Activated naive CD4-positive, alpha-beta T cell treated with anti-CD3 and anti-CD28 coated beads for 36 hours (primary cell): ENCODE measurements at places on chromosomes 7 and 10. TPM values are rescaled to one million over a fixed set of nuclear protein-coding genes. Genes with fewer than 3 reads are reported as not detected.
A peak's percentile ranks its signal among the peaks of the same experiment; 100 is the strongest.

DNA sequence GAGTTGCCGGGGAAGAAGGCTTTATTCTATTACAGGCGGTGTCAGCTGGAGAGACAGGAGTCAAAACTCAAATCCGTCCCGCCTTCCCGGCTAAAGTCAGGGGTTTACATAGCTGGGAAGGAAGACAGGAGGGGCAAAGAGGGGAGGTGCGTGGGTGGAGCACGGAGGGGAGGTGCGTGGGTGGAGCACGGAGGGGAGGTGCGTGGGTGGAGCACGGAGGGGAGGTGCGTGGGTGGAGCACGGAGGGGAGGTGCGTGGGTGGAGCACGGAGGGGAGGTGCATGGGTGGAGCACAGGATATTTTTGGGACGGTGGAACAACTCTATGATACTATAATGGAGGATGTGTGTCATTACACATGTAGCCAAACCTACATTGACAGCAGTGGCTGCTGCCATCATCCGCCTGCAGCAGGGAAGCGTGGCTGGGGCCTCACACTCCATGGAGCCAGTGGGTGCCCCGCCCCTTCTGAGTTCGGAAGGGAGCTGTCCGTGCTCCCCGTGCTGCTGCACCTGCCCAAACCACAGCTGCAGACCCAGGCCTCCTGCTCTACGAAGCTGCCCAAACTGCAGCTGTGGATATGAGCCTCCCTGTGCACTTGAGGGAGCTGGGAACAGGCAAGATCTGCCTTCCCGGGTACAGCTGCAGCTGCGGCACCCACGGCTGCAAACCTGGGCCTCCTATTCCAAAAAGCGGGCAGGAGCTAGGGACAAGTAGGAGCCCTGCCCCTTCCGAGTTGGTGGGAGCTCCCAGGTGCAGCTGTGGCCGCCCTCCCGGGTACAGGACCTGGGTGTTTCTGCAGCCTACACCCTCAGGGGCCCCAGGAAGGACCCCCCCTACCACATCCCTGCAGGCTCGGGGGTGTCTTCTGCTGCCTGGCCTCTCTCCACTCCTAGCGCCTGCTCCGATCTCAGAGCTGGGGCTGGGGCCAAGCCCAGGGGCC is 119.4 kb downstream of the DYNC2I1 start:
- peaks cover 22% of the 10 kb centered on the region for H3K4me1 ChIP-seq
- H3K27me3 ChIP-seq, result no peaks in the 10 kb centered on the region
- H3K27ac ChIP-seq, result no peak overlapping the region
- no peaks in the 10 kb centered on the region for H3K36me3 ChIP-seq
- H3K4me3 ChIP-seq, result no peak overlapping the region
- DNase-seq, result peak; percentile 81

DNA sequence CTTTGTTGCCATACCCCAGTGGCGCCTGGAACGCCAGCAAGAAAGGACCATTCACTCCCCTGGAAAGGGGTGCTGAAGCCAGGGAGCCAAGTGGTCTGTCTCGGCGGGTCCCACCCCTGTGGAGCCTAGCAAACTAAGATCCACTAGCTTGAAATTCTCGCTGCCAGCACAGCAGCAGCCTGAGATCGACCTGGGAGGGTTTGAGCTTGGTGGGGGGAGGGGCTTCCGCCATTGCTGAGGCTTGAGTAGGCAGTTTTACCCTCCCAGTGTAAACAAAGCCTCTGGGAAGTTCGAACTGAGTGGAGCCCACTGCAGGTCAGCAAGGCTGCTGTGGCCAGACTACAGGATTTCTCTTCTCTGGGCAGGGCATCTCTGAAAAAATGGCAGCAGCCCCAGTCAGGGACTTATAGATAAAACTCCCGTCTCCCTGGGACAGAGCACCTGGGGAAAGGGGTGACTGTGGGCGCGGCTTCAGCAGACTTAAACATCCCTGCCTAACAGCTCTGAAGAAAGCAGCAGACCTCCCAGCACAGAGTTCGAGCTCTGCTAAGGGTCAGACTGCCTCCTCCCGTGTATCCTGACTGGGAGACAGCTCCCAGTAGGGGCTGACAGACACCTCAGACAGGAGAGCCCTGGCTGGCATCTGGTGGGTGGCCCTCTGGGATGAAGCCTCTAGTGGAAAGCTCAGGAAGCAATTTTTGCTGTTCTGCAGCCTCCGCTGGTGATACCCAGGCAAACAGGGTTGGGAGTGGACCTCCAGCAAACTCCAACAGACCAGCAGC is 281.1 kb upstream of the SP4 start:
- H3K4me3 ChIP-seq, result no peak overlapping the region
- DNase-seq, result no peak
- no peaks in the 10 kb centered on the region for H3K4me1 ChIP-seq
- H3K27me3 ChIP-seq, result peaks cover 6% of the 10 kb centered on the region
- no peak overlapping the region for H3K27ac ChIP-seq

DNA sequence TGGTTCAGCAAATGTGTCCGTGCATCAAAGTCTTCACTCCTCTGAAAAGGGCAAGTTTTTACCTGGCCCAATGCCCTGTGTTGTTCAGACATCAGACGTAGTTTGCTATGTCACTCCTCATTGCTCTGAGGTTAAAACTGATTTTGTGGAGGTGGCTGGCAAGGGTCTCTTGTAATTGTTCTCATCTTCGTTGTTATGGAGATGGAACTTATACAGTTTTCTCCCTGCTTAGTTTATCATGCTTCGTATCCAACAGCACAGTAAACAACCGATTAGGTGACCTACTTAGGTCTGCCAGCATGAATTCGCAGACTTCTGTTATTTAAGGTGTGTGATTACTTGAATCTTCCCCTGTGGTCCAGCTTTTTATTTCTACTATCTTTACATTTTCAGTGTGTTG is 274.1 kb upstream of the SMIM30 start:
- DNase-seq, result no peak
- no peaks in the 10 kb centered on the region for H3K36me3 ChIP-seq
- no peaks in the 10 kb centered on the region for H3K4me1 ChIP-seq
- no peak overlapping the region for H3K4me3 ChIP-seq
- H3K27ac ChIP-seq, result no peak overlapping the region

DNA sequence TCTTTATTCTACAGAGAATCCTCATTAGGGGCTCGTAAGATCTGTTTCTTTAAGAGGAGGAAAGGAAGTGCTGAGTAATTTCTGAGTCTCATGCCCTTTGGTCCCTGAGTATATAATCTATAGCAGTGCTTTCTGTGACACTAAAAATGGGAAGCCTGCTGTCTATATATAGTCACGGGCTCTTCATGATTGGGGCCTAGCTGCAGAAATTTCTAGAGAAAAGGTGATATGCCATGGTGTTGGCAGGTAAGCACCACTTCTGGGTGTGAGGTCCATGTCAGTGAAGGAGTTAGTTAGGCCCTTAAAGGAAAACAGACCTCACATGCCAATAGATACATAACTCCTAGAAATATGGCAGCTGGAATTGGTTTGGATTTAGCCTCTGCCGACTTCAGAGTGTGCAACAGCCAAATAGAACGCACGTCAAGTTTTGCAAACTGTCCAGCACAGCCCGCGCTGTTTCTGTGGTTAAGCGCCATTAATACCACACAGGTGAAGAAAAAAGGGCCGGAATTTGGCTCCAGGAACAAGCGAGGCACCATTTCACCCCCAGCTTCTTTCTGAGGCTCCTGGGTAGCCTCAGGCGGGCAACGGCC is 123.2 kb downstream of the TACC2 start:
- H3K27me3 ChIP-seq, result peaks cover 32% of the 10 kb centered on the region
- DNase-seq, result no peak
- no peaks in the 10 kb centered on the region for H3K36me3 ChIP-seq
- H3K27ac ChIP-seq, result no peak overlapping the region

GRCh38 chr10:74919671-74920070 is 93.3 kb downstream of the KAT6B start:
- peaks cover 30% of the 10 kb centered on the region for H3K4me1 ChIP-seq
- no peaks in the 10 kb centered on the region for H3K27me3 ChIP-seq
- H3K36me3 ChIP-seq, result peaks cover 6% of the 10 kb centered on the region
- H3K4me3 ChIP-seq, result no peak overlapping the region
- DNase-seq, result no peak

DNA sequence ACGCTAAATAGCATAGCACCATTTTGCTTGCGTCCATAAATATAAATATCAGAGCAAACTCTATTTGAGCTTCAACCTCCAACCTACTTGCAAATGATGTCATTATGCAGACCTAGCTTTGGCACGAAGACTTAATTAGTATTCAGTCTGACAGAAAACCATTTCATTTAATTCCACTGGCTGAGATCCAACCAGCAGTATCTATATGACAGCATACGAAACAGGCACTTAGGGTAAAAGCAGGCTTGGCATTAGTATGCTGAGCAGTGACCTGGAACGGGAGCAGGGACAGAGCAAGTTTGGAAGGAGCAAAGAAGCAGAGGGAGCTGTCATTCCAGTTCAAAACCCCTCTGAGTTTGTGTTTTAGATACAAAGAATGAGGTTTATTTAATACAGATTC is 312.5 kb upstream of the CHRM2 start:
- H3K36me3 ChIP-seq, result no peaks in the 10 kb centered on the region
- H3K27ac ChIP-seq, result no peak overlapping the region
- no peak for DNase-seq
- H3K27me3 ChIP-seq, result no peaks in the 10 kb centered on the region

Gene NEURL1
- total RNA-seq, result 1.6 TPM

Gene GPR15LG
- not detected for total RNA-seq

Gene HTR5A
- not detected for total RNA-seq

Gene CPA4
- not detected for total RNA-seq

Gene DPYSL4
- 14.1 TPM for total RNA-seq
